ENCODE measurements at places on chromosomes 5 and 9.

DNA sequence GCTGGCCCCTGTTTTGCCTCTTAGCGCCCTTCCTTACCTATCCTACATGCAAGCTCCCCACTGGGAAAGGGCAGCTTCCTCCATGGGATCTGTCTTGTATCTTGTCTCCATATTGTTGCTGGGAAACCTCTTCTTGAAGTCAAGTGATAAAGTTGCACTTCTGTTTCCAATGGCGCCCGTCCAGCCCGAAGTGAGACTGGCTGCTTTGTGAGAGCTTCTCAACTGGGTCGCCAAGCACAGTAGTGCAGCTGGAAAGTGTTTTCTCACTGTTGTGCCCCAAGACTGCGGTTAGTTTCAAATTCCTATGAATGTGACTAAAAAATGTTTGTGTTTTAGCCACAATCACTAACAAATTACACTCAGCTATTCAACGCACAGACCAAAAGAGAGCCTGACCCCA is 506.6 kb upstream of the MPDZ start:
- no peak for DNase-seq

DNA sequence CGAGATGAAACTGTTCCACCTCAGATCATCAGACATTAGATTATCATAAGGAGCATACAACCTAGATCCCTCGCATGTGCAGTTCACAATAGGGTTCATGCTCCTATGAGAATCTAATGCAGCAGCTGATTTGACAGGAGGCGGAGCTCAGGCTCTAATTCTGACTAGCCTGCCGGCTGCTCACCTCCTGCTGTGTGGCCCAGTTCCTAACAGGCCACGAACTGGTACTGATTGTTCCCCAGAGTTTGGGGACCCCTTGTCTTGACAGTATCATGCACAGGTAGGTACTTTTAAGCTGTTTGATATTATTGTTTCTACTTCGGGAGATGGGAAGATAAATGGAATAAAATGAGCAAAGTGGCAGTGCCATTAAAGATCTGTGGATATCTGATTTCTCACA is 66.9 kb downstream of the ZCCHC7 start:
- no peak for DNase-seq

DNA sequence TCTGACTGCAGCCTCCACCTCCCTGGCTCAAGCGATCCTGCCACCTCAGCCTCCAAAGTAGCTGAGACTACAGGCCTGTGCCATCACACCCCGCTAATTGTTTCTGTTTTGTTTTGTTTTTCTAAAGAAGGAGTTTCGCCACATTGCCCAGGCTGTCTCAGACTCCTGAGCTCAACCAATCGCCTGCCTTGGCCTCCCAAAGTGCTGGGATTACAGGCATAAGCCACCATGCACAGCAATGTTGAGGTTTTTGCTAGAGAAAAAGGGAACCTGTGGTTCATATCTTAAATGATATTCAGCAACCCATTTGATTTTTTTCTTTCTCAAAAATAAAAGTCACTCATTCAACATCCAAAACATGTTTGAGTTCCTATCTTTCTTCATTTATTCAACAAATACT is 20.4 kb upstream of the DELE1 start:
- DNase-seq = no peak

GRCh38 chr5:35478856-35479682 is 138.6 kb upstream of the SPEF2 start:
- no peak for DNase-seq

DNA sequence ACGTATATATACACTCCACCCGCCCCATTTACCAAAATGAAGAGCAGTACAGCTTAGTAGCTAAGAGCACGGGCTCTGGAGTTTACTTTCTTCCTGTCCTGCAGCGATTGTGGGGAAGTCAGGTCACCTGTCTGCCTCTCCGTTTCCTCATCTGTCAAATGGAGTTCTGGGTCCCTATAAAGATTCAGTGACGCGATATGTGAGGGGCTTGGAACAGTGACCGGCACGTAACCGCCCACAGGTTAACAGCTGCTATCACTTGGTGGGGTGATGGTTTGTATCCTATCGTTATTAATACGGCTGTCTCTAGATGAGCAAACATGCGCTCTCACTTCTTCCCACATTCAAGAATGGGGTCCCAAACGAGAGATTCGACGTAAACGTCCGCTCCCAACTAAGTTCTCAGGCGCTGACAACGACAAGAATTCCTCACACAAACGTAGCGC is 426 bp downstream of the FAM114A2 start:
- DNase-seq = peak; percentile 20

- no peak for DNase-seq
Measured at GRCh38 chr9:137035507-137035834, 3.6 kb upstream of the FUT7 start.

GRCh38 chr5:146582051-146582596 is 66.1 kb upstream of the GPR151 start:
- no peak for DNase-seq

- DNase-seq = no peak
Measured at GRCh38 chr5:138790684-138791083, 37.5 kb downstream of the CTNNA1 start.

DNA sequence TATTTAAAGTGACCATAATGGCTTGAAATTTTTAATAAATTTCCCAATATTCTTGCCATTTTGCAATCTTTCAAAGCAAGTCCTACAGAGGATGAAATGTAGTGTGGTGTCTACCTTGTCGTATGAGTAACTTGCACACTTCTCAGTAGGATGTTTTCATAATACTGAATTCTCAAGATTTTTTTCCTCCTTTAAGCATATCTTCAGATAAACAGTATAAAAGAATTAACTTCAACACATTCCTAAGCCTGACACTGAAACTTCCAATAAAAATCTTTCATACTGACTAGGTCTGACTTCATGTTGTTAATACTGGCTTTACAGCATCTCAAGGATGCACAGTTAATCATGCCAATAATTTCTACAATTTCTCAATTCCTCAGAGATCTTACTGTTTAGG is 62.0 kb downstream of the DROSHA start:
- DNase-seq = no peak

DNA sequence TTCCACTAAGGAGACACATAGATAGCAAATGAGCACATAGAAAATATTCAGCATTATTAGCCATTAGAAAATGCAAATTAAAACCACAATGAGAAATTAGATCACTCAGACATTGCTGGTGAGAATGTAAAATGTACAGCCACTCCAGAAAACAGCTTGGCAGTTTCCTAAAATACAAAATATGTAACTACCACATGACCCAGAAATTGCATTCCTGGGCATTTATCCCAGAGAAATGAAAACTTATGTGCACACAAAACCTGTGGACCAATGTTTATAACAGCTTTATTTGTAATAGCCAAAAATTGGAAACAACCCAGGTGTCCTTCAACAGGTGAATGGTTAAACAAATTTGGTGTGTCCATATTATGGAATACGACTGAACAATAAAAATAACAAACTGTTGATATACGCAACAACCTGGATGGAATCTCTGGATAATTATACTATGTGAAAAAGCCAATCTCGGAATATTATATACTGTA is 34.8 kb upstream of the SHC3 start:
- no peak for DNase-seq

- DNase-seq = no peak
Measured at GRCh38 chr9:127096208-127096607, 26.2 kb downstream of the ANGPTL2 start.

DNA sequence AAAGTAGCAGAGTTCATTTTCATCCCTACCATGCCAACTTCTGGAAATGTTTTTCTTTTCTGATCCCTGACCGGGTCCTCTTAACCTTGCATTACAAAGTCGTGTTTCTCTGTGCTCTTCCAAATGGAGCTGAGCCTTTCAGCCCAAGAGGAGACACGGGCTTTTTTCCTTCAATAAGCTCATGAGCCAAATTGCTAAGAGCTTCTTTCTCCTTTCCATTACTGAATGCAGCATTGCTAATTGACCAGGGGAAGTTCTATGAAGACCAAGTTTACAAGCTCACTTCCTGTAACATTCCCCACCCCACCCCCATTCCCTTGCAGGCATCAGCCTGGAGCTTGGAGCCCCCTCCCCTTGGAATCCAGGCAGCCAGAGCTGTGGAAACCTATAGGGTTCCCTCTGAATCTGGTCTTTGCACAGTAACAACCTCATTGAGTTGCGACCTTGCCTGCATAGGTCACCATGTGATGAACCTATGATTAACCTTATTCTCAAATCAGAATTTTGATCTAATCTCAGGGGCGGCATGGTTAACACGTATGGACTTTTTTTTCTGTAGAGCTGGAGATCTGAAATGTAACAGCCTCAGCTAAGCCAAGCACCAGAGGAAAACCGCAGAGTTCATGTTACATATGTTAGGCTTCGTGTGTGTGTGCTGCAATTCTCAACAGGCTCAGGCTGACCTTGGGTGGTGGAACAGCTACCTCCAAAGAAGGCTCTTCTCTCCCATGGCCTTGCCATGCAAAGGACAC is 395.7 kb upstream of the ZNF462 start:
- DNase-seq = no peak

DNA sequence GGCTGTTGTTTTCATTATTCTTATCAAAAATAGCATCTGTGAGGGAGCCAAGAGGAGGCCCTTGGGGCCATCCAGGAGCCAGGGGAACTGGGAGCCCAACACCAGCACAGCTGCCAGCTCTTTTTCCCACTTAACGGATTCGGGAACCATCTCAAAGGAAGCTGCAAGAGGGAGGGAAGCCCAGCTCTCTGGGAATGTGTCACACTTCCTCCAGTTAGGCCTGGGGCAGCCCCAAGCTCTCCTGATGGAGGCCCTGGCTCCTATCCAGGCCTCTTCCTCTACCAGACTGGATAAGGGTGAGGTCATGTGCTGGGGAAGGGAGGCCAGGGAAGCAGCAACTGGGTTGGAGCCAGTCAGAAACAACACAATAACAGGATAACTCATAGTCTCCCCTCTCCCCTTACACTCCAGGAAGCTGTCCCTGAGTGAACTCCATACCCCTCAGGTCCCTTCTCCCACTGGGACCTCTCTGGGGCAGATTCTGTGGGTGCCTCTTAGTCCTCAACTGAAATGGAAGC is 12.7 kb downstream of the CSF2 start:
- DNase-seq = no peak

GRCh38 chr9:69400470-69400869 is 75.5 kb downstream of the ENTREP1 start:
- DNase-seq = no peak

- no peak for DNase-seq
Measured at GRCh38 chr5:153498516-153498915, 8.0 kb downstream of the GRIA1 start.

GRCh38 chr5:139847790-139848507 is 52.3 kb downstream of the PSD2 start:
- peak; percentile 71 for DNase-seq

- DNase-seq = no peak
Measured at GRCh38 chr5:119136666-119137318, 65.9 kb downstream of the DMXL1 start.

DNA sequence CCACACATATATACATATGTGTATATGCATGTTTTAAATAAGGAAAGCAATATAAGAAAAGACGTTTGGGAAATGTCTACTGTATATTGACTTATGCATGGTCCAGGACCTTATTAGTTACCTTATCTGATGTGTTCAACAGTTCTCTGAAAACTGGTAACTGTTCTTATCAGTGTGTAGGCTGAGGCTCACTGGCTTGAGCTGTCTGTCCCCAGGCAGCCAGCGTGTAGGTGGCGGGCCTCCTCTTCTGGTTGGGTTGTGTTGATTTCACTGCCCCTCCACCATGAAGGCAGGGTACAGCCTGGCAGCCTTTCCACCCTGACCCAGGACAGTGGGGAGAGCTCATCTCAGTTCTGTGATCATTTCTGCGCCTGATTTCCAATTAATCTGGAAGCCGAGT is 38.7 kb upstream of the SEMA4D start:
- no peak for DNase-seq

DNA sequence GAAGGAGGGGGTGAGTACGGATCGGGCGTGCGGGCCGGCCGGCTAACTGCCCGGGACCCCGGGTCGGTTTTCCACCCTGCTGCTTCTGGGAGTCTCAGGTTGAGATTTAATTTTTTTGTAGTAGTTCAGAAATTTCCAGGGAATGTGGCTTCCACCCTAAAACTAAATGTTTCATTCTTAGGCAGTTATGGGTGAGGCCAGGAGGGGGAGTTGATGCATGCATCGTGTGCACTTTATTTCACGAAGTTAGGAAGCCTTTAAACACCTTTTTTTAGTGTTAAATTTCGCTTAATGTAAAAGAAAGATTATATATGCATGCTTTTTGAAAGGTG is 905 bp downstream of the CDK9 start:
- DNase-seq = no peak

GRCh38 chr9:125361837-125362531 is 100.4 kb downstream of the GAPVD1 start:
- DNase-seq = no peak

- DNase-seq = no peak
Measured at GRCh38 chr5:8843771-8844170, 702.1 kb downstream of the SEMA5A start.

- DNase-seq = peak; percentile 58
Measured at GRCh38 chr5:126234563-126235195, 188.5 kb upstream of the GRAMD2B start.

GRCh38 chr9:72257814-72258213 is 107.2 kb downstream of the ZFAND5 start:
- DNase-seq = no peak

- DNase-seq = peak; percentile 76
Measured at GRCh38 chr9:95127249-95128176, 190.0 kb downstream of the FANCC start.

DNA sequence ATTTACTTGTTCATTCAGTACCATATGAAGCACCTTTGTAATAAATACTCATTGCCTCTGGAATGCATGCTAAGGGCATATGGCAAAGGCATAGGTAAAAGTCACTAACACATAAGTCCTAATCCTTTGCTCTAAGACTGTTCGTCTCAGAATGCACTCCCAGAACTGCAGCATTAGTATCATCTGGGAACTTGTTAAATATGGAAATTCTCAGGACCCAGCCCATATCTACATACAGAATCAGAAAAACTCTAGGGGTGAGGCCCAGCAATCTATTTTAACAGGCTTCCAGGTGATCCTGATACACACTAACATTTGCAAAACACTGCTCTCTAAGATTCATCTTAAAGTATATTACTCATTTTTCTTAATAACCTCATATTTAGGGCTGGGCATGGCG is 113.8 kb upstream of the CDH6 start:
- no peak for DNase-seq

DNA sequence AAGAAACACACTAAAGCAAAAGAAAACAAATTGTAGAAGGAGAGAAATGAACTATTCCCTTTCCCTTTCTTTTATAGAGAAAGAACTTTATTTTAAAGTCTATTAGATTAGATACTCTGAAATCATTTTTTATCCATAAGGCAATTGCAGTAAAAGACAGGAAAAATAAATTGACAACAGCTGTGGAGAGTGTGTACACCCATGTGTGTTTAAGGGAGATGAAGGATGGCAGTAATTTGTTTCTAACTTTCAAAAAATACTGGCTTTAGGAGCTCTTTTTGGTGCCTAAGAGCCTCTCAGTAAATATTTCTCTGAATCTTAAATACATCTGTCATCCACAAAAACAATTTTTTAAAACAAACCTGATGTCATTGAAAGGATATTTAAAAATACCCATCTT is 18.3 kb upstream of the ARL14EPL start:
- DNase-seq = no peak

- no peak for DNase-seq
Measured at GRCh38 chr9:13719446-13719845, 440.0 kb upstream of the MPDZ start.

Measured in HuH-7 (cell line).